ENCODE measurements at places on chromosomes 2 and 18.

GRCh38 chr2:219279916-219280516 is 850 bp downstream of the DNAJB2 start:
- DNase-seq, result no peak

- no peak for DNase-seq
Observed at GRCh38 chr2:101781326-101781725, 83.8 kb downstream of the MAP4K4 start.

GRCh38 chr18:12606592-12607315 is 51.2 kb downstream of the SPIRE1 start:
- peak; percentile 42 for DNase-seq

DNA sequence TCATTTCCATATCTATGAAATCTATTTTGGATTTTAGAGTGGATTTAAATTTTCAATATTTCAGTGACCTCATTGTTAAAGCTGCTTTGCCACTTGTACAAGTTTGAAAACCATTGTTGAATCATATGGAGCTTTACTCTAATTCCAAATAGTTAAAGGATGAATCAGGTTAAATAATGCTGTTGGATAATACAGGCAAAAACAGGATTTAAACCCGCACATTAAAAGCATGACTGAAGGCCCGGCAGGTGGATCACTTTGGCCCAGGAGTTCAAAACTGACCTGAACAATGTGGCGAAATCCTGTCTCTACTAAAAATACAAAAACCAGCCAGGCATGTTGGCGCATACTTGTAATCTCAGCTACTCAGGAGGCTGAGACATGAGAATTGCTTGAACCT is 68.3 kb downstream of the RIF1 start:
- DNase-seq, result no peak

- no peak for DNase-seq
Observed at GRCh38 chr18:3097082-3097481, 84.1 kb upstream of the LPIN2 start.

DNA sequence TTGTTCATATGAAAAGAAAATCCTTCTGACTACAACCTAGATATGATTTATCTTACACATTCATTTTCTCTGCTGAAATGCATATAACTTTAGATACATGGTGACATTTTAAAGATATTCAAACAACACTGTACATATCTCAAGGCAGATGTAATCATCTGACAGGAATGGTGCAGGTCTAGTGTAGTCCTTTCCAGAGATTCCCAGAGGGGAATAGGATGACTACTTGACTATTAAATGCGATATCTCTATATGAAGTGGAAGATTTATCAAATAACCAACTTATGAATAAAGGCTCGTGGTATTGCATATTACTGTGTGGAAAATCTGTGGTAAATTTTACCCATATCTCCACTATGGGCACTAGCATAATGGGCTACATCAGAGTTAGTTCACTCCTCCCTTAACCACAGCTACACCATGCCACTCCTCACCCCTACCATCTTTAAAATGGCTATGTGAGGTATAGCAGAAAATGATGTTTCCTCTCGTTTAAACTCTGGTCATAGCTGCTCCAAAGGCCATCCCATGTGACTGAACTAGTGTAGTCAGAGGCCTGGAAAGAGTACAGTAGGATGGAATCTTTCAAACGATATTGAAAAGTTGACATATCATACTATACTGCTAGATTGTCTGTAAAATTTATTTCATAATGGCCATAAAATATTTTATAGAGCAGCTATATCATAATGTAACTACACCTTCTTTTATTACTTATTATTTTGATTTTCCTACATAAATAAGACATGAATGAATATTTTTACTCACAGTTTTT is 9.1 kb upstream of the ITPRID2 start:
- DNase-seq, result no peak

DNA sequence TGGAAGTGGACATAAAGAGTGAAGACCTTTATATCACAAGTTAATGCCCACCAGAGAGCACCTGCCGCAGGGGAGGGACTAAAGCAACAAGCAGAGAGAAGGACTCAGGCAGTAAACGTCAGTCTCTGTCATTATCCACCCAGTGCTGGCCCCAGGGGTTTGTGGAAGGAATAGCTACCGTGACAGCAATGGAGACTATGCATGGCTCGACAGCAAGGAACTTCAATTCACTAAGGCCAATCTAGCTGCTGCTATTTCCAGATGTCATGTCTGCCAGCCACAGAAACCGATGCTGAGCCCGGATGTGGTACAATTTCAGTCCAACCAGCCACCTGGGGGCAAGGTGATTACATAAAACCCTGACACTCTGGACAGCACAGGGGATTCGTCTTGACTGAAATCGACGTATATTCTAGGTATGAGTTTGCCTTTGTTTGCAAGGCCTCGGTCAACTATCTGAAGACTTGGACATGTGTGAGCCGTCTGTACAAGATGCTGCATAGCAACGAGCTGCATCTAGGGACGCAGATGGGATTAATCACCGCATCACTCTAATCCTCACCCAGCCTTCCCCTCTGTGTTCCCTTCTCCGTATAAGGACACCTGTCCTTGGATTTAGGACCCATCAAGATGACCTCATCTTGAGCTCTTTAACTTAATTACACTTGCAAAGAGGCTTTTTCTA is 154.1 kb upstream of the SH3BP4 start:
- no peak for DNase-seq

DNA sequence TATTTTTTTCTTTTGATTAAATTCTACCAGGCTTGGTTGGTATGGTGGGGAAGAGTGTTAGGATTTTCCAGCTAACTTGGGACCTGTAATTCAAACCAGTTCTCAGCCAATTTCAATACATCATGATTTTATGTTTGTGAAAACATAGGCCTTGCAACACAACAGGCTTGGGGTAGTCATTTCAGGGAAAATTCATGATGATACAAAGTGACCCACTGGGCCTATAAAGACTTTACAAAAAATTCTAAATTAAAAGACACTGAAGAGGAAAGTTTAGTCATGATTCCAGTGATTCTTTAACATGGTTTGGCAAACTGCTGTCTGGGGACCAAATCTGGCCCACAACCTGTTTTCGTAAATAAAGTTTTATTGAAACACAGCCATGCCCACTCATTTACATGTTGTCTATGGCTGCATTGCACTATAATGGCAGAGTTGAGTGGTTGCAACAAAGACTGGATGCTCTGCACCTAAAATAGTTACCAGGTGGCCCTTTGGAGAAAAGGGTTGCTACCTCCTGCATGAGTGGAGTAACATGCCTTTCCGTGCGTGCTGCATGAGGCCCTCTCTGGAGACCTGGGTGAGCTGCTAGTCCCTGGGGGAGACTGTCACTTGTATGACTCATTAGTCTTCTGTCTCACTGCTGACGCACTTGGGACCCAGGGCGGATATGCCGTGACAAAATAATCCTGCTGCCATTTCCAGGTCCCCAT is 73.6 kb downstream of the NPAS2 start:
- DNase-seq, result no peak

GRCh38 chr2:112765251-112765650 is 842 bp upstream of the CKAP2L start:
- DNase-seq, result no peak

GRCh38 chr2:170823088-170823897 is 6.6 kb downstream of the GAD1 start:
- no peak for DNase-seq

DNA sequence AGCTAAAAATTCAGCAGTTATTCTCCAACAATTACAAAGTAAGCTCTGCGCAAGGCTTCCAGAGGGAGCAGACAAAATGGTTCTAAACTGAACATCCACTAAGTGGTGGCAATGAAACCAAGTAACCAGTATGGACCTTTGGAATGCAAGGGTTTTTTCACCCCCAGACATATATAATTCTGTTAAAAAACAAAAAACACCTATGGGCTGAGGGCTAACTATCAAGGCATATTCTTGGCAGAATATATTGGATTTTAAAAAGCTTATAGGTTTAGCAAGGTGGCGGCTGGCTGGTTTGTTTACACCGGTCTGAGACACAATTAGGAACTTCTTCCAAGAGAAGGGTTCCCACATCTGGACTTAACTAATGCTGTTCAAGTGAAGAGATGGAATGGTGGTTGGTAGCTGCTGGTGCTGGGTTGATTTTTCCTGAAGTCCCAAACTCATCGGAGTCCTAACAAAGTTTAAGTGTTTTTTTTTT is 2.8 kb downstream of the ZFP36L2 start:
- no peak for DNase-seq

DNA sequence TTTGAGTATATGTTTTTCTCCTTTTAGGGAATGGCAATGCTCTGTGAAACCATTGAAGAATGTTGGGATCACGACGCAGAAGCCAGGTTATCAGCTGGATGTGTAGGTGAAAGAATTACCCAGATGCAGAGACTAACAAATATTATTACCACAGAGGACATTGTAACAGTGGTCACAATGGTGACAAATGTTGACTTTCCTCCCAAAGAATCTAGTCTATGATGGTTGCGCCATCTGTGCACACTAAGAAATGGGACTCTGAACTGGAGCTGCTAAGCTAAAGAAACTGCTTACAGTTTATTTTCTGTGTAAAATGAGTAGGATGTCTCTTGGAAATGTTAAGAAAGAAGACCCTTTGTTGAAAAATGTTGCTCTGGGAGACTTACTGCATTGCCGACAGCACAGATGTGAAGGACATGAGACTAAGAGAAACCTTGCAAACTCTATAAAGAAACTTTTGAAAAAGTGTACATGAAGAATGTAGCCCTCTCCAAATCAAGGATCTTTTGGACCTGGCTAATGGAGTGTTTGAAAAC is 82.3 kb downstream of the ACVR2A start:
- DNase-seq, result no peak

GRCh38 chr2:38308821-38309220 is 68.3 kb downstream of the ATL2 start:
- no peak for DNase-seq

GRCh38 chr2:217026161-217026560 is 166.3 kb upstream of the TNP1 start:
- no peak for DNase-seq

DNA sequence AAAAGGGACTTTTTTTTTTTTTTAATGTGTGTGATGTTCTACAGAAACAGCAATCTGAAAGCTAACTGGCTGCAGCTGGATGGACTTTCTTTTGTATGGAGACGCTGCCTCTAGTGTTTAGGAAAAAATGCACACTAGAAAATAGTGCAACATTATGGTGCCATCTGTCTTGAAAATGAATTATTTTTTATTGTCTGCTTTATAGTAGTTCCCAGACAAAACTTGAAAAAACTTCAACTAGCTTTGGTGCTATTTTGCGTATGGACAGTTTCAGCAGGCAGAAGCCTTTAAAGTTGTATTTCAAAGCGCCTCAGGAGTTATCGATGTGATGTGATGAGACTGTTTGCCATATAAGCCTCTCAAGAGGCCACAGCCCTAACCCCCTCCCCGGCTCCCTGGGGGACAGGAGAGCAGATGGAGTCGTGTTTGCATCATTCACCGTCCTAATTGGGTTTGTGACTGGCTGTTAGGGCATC is 86.9 kb downstream of the LTBP1 start:
- no peak for DNase-seq

All from SIG-M5 (cell line).